Stimulated activated CD4-positive, alpha-beta T cell treated with anti-CD3 and anti-CD28 coated beads, TNF-alpha, amount 100 ng/mL, for 1 hour (primary cell): ENCODE measurements at places on chromosomes 1 and 21.

GRCh38 chr1:227869279-227869842 is 53.9 kb downstream of the PRSS38 start:
- no peak for DNase-seq

GRCh38 chr1:229819091-229819490 is 193.0 kb downstream of the URB2 start:
- DNase-seq = no peak

GRCh38 chr21:43930074-43930847 is 65.2 kb downstream of the AGPAT3 start:
- DNase-seq = no peak

- no peak for DNase-seq
Measured at GRCh38 chr1:155127105-155127966, at the start of gene EFNA1. Gene EFNA1 (plus strand): TSS chr1:155127876. CDS start chr1:155127978, 102 bp downstream.

DNA sequence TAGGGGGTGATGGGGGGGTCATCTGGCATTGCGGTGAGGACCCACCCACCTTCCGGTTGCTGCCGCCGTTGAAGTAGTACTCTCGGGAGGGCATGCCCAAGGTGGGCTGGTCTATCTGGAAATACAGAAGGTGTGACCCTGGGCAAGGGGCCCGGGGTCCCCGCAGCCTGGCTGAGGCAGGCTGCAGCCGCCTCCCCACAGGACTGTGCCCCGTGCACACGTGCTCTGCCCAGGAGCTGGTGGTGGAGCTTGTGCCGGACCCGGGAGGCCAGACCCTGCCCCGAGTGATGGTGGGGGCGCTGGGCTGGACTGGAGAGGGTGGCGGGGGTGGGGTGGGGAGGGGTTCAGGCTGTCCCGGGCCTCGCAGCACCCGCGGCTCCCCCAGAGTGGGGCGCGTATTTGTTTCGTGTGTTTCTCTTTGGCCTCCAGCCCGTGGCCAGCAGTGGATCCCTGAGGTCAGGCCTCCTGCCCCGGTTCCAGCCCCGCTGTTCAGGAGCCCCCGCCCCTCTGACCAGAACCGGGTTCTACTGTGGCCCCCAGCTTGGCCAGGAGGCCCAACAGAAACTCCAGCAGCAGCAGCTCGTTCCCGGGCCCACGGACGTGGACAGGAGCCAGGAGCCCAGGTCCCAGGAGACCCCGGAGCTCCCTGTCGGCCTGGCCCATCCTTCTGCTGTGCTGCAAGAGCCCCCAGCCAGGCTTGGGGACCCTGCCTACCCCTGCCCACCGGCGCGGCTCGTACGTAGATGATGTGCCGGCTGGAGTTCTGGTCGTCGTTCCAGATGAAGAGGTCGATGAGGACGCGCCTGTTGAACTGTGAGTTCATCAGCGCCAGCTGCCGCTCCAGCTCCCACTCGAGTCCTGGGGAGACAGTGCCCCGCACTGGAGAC is 19.2 kb downstream of the PRXL2B start:
- DNase-seq = no peak

DNA sequence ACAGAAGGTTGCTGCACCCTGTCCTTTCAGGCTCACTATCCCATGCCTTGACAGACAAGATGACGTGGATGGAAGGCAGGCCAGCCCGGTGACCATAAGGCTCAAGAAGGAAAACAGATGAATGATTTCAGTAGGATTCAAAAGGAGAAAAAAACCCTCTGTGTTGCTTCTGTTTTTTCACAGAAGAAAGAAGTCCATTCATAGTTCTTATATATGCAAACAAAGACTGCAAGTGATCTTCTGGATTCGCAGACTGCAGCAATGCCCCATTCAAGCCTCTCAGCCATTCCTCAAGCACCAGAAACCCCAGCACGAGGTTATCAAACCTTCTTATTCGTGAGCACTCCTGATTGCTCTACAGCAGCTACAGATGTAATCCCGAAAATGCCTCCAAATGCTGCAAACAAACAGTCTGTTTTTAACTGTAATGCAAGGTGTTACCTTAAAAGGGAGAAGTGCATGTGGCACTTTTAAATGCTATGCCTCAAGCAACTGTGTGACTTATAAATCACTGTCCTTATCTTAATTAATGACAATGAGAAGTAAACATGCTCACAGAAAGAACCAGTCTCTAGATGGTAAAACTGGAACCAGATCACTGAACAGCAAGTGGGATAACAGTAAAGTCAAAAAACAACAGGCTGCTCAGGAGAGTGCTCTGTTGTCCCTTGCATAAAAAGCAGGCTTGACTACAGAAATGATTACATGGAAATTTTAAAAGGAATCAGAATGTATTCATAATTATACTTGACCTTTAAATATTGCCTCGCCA is 173.9 kb downstream of the HHIPL2 start:
- no peak for DNase-seq

DNA sequence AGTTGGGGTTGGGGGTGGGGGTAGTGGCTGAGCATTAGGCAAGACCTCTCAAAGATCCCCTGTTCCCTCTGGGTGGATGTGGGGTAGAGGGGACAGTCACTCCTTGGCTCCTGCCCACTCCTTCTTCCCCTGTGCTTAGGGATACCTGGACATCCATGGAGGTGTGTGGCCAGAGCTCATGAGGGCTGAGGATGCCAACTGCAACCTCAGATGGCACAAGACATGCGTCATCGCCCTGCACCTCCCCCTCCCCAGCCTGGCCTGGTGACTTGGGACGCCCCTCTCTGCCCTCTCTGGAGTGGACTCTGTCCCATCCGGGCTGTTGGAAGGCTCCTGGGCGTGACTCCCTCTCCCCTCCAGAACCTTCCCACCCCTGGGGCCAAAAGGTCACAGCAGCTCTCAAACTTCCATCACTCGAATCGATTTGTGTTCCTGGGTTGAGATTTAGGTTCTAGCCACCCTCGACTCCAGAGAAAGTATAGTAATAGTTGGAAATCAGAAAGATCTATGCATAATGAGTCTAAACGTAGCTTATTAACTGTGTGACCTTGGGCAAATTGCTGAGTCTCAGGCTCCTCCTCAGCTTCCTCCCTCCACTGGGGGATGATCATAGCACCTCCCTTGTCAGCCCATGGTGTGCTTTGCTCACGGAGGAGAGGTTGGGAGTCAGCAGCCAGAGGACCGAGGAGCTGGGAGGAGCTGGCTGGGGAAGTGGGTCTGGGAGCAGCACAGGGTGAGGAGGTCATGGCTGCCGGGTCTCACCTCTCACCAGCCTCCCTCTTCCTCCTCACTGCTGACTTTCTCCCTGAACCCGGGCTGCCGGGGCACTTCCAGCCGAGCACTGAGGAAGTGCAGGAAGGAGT is 2.2 kb upstream of the PTPN7 start:
- no peak for DNase-seq
